GM03348 (cell line): ENCODE measurements at places on chromosomes 2 and 18.
A peak's percentile ranks its signal among the peaks of the same experiment; 100 is the strongest.

- peak; percentile 62 for DNase-seq
These were observed 78.4 kb downstream of the NCKAP5 start for GRCh38 chr2:133489641-133490410.

GRCh38 chr2:201931475-201931874 is 102.2 kb upstream of the FZD7 start:
- DNase-seq: no peak

DNA sequence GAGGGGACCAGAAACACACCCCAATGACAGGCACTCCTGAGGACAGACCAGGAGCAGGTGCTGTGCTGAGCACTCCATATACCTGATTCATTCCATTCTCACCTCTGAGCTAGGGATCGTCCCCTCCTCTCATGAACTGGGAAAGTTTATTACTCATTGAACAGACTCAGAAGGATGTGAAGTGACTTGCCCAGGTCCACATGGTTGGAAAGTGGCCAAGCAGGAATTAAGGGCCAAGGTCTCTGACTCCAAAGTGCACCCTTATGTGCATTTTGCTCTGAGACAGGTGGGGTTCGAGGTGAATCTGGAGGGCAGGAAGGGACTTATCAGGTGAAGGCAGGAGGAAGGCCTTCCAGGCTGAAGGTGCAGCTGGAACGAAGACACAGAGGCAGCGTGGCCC is 25.1 kb upstream of the PLB1 start:
- DNase-seq: no peak

DNA sequence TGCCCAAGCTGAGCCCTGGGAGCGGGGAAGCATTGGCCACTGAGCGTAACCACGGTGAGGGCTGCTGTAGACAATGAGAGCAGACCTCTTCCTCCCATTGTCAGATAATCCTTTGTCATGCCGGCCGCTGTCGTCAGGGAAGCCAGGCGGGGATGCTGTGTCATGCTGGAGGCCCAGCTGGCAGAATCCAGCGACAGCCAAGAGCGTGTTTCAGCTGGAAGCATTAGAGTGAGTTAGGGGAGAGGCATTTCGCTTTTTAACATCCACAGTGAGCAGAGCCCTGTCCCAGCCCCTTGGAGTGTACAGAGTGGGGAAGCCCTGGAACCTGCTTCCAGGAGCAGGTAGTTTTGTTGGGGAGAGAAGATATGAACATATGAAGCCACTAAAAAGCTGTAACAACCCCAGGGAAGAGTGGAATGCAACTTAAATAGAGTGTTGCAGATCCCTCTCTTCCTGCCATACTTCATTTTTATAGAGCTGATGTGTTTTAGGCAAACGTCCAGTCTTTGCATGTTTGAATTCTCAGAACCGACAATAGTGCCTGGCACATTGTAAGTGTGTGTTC is 7.0 kb downstream of the CTIF start:
- peak; percentile 72 for DNase-seq

- no peak for DNase-seq
These were observed 9.7 kb downstream of the CAB39 start for GRCh38 chr2:230722207-230722885.

- DNase-seq: no peak
These were observed 258.4 kb downstream of the LOXHD1 start for GRCh38 chr18:46398625-46399024.

DNA sequence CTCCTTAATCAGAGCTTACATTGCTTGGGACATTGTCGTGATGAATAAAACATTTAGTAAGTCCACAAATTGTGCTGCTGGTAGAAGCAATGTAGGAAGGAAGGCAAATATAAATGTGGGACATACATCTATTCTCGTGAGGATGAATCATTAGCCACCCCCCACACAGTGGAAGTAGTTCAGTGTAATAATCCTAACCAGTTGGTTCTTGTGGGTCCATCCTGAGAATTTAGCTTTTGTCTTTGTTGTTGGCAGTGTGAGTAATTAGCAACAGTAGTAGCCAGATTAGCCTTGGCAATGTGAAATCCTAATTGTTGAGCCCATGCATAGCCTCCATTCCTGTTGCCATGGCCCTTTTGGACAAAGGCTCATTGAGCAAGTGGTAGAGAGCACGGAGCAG is 532.1 kb downstream of the FBXO15 start:
- no peak for DNase-seq

DNA sequence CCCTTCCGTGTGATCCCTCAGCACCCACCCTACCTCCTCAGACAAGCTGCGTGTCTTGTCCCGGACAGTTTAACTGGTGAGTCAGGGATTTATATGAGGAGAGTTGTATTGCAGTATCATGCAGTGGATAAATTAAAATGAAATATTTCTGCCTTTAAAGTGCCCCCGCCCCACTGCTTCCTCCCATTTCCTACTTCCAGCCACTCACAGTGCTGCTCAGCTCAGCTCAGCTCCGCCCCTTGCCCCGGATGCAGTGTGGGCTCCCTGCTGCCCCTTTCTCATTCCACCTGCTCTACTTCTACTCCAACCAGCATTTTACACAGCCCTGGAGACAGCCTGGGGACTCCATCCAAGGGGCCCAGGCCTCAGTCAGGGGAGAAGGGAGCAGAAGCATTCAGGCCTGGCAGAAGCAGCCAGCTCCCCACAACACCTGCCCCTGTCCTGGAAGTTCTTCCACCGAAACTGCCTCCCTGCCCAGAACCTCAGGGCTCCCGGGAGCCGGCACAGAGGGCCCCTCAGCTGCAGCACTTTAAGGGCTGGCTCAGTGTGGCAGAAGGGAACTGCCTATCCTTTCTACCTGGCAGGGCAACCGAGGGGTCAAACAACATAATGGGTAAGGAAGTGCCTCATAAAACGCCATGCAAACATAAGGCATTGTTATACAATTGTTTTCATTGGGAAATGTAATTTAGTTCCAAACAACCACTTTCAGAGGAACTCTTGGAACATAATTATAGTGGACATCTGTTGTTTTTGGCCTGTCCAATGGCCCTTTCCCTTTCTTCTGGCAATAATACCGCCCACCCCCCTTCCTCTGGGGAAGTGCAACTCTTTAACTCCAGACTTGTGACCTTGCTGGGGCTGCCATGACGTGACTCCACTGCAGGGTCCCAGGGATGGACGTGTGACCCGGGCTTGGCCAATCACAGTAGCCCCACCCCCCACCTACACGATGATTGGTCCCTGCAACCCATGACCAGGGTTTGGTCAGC is 102.3 kb downstream of the LIPG start:
- peak; percentile 41 for DNase-seq

- DNase-seq: no peak
These were observed 105.5 kb upstream of the GLI2 start for GRCh38 chr2:120630031-120630701.

DNA sequence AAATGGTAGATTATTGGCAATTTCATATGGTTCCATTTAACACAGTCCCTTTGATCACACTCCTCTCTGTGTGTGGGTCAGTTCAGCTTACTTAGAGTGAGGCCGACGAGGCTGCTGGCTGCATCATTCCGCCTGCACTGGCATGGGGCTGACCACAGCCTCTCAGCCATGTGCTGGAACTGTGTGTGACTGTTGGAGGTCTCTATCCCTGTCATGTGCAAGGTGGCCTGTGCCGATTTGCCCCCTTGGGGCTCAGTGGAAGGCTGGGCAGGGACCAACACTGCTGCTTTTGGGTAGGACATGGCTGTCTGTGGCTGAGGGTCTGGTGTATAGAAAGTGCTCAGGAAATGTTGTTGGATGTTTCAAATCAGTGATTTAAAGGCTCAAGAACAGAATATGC is 454.0 kb upstream of the HS6ST1 start:
- no peak for DNase-seq

GRCh38 chr2:21607572-21607971 is 483.8 kb downstream of the TDRD15 start:
- no peak for DNase-seq

- DNase-seq: no peak
These were observed 298.6 kb downstream of the MEIS1 start for GRCh38 chr2:66733364-66733999.

GRCh38 chr2:216698293-216698692 is 2.9 kb upstream of the IGFBP5 start:
- no peak for DNase-seq

- peak; percentile 5 for DNase-seq
These were observed 573 bp downstream of the PAIP2B start for GRCh38 chr2:71226096-71226964.

DNA sequence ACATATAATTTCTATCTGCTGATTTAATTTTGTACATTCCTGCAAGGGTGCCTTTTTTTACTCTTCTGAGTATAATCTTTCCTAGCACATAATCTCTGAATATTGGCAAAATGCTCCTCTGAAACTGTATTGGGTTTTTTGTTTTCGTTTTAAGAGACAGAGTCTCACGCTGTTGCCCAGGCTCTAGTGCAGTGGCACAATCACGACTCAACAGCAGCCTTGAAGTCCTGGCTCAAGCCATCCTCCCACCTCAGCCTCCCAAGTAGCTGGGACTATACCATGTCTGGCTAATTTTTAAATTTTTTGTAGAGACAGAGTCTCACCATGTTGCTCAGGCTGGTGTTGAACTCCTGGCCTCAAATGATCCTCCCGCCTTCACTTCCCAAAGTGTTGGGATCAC is 104.9 kb downstream of the SPTBN1 start:
- no peak for DNase-seq

DNA sequence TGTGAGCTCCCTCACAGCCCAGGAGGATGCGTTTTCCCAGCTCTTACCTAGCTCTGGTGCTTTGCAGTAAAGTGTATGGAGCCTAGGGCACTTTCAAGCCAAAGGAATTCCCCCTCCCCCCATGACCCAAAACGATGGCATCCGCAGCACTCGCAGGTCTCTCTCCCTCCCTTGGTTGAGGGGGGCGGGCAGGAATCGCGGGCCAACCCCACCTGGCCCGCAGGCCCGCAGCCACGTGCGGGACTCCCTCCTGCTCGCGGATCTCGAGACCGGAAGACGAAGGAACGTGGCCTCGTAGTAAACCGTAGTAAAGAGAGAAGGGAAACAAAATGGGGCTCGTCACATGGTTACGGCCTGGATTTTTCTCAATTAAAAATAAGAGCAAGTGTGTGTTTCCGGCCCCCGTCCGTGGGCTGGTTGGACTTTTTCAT is 8.5 kb downstream of the IRS1 start:
- DNase-seq: peak; percentile 69

GRCh38 chr18:51235009-51235789 is 37.7 kb upstream of the MEX3C start:
- DNase-seq: no peak

DNA sequence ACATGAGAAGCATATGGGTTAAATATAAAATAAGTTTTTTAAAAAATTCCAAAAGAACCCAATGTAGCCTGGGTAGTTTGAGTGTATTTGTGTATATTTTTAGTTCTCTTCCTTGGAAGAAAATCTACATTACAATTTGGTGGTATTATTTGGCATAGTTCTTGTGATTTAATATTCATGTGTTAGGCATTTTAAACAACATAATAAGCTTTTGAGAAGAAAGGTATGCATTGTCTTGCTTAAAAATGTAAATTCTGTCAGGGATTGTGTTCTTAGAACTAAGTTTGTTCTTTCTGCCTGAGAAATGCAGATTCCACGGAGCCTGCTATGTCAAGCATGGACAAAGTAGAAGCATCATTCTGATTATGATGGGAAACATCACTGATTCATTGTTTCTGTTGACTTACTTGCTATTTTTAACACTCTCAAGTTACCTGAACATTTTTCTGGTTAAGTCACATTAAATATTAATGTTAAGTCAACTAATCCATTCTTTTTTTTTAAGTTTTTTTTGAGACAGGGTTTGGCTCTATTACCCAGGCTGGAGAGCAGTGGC is 49.4 kb downstream of the TNFRSF11A start:
- DNase-seq: no peak
